ENCODE measurements at places on chromosomes 3 and 15.
A peak's percentile ranks its signal among the peaks of the same experiment; 100 is the strongest.

GRCh38 chr3:96705895-96706294 lies 108.5 kb upstream of the EPHA6 start:
- DNase-seq = no peak

DNA sequence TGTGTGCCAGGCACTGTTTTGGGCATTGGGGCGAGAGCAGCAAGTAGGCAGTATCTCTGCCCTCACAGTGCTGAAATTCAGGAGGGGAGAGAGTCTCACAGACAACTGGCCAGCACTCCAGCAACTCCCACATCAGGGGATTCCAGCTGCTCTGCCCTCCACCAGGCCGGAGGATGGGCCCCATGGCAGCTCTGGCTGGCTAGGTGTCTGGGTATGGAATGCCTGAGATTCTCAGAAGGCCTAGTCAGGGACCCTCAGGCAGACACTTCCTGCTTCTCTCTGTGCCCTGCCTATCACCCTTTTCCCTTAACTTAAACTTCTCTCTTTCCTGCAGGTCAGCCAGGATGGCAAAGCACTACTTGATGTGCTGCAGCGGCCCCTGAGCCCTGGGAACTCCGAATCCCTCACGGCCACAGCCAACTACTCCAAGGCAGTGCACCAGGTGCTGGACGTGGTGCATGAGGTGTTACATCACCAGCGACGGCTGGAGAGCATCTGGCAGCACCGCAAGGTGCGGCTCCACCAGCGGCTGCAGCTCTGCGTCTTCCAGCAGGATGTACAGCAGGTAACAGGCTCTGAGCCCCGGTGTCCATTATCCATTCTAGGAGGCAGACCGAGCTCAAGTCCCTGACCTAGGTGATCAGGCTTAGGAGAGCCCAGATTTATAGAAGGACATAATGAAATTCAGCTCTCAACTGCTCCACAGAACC lies 342.2 kb upstream of the ROPN1 start:
- no peak for DNase-seq

GRCh38 chr15:44682211-44682610 lies 18.7 kb upstream of the SPG11 start:
- DNase-seq = no peak

DNA sequence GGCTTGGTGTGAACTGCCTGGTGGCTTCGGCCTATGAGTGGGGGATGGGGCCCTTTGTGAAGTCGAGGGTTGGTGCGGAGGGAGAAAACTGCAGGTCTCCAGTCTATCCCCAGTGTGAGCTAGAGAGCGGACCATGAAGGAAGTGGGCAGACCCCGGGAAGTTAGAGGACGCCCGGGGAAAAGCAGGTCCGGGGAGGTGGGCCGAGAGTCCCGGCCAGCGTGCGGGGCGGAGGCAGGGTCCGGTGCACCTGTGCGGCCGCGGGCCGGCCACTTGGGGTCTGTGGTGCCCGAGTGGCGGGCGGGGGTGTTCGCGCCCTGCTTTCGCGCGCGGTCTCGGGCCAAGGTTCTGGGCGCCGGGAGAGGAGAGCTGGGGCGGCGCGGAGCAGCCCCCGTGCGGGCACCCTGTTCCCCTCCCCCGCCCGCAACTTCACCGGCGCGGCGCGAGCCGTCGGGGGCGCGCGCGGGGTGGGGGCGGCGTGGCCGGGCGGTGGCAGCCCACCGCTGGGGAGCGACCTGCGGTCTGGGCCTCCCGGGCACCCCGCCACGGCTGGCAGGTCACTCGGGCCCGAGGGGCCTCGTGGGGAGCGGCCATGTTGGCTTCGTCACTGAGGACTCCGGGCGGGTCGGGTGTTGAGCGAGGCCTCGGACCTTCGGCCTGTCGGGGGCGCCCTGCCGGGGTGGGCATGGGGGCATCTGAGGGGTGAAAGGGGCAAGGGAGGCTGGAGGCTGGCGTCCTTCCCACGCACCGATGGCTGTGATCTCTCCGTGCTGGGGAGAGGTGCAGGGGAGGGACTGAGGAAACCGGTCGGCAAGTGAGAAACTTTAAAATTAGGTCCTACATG lies 4.8 kb downstream of the UBE2E1 start:
- no peak for DNase-seq

DNA sequence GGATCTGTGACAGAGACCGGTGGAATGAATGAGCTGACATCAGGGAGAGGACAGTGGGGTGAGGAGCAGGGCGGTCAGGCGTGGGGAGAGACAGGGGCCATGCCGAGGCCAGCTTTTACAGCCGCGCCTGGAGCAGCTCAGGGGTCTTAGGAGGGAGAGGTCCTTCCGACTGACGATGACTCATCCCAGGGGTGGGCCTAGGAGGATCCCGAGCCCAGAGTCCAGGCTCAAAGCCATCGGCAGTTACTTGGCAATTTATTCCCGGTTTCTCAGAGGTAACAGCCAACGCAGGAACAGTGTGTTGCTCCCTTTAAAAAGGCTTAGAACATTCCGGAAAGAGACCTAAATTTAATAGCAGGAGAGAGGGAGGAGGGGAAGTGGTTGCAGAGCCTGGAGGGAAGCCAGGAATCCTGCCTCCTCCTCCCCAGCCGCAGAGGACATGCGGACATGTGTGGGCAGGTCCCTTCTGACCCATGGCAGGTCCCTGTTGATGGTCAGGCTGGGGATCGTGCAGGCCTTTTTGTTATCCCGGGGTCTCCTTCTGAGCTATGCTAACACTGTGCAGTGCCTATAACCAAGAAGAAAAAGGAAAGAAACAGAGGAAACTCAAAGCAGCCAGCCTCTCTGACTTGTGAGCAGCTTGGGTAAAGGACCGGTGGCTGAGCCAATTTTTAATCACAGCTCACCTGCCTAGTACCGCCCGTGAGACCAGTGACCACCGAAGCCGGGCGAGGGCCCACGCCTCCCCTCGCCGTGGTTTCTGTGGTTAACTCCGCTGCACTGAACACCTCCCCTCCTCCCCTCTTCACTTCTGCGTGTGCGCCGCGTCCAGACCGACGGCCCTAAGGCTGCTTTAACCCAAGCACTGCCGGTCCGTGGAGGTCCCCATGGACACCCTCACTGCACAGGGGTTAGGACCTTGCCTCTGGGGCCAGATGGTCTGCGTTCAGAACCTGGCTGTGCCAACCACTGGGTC lies 392.4 kb upstream of the PROK2 start:
- no peak for DNase-seq

GRCh38 chr3:64023861-64024223 lies 548 bp upstream of the PSMD6 start:
- DNase-seq = no peak

- DNase-seq = peak; percentile 66
These were observed 5.2 kb downstream of the LINS1 start for GRCh38 chr15:100596792-100597191.

DNA sequence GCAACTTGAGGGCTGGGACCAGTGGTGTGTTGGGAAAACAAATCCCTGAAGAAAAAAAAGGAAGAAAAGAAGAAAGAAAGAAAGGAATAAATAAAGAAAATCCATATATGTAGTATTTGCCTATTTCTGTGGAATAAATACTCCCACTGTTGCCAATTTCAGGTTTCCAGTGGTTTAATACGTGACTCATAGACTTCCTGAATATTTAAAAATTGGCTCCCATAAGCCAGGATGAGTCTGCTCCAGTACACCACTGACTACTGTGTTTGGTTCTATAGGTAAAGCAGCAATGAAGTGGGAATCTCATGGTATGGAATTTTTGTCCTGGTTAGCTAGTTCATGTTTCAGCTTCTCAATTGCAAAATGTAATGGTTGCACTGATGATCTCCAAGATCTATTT lies 31.6 kb downstream of the PYDC2 start:
- no peak for DNase-seq

DNA sequence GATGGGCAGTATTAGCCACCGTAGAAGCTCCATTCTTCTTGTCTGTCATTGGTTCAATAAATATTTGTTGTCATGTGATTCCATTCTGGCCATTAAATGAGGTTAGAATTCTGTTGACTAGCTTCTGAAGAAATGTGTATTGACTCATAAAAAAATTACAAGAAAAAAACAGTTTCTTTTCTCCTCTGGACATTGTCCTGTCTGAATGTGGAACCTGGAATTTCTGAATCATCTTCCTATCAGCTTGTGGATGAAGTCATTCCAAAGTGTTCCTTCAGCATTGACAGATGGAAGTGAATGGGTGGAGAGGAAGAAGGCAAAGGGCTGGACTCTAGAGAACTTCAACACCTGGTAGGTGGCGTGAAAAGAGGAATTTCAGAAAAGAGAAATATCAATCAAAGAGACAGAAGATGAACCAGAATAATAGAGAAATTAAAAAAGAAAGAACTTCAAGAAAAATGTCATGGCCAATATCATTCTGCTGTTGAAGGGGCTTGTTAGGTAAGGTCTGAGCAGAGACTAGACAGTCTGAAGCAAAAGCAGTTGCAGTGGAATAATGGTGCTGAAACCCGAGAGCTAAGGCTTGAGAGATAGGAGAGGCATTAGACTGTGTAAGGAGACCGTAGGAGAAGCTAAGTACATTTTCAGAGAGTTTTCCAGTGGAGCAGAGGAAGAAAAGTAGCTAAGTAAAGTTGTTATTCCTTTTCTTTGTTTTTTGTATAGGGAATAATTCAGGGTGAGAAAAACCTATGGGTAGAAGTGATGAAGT lies 806.6 kb downstream of the SQOR start:
- DNase-seq = no peak

DNA sequence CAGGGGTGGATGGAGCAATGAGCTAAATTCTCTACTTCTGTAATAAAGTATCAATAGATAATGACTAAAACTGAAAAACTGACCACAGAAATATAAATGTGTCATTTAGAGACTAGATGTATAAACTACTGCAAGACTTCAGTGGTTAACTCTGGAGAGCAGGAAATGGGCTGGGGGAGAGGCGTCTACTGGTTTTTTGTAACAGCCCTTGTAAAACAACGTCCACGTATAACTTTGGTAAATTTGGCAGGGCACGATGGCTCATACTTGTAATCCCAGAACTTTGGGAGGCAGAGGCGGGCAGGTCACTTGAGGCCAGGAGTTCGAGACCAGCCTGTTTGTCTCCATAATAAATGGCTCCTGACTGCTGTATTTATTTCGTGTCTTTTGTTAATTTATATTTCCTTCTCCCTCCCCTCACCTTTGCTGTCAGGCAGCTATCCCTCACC lies 12.5 kb downstream of the RAB27A start:
- no peak for DNase-seq

DNA sequence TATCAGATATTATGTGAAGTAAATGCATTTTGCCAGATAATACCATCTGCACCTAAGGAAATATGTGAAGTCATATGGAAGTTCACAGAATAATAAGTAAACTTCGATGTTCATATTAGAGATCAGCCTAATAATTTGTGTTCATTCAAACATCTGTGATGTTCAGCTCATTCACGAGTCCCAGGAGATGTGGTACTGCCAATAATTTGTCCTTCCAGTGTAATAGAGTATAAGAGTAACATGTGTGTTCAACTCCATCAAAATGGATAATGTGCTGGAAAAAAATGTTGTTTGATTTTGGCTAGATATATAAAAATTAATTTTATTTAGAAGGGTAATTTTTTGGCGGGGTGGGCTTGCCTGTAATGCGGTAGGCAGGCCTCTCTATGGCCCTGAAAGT lies 75.4 kb upstream of the ARL6 start:
- DNase-seq = no peak

- DNase-seq = no peak
These were observed 8.9 kb upstream of the DYNLT2B start for GRCh38 chr3:196326936-196327335.

- DNase-seq = no peak
These were observed 39.5 kb downstream of the STARD5 start for GRCh38 chr15:81284256-81285031.

DNA sequence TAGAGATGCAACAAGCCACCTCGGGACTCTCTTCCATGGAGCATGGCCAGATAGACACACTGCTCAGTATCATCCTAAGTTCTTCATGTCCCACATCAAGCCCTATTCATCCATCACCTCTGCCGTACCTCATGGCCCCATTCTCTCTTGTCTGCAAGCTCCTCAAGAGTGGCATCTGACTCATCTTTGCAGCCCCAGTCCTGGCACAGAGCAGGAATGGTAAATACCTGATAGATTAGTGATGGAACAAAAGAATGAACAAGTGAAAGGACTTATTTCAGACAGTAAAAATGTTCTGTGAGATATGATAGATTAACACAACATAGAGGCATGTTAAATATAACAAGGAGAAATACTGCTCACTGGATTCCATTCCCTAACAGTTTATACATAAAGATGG lies 176.4 kb downstream of the ISL2 start:
- DNase-seq = no peak

DNA sequence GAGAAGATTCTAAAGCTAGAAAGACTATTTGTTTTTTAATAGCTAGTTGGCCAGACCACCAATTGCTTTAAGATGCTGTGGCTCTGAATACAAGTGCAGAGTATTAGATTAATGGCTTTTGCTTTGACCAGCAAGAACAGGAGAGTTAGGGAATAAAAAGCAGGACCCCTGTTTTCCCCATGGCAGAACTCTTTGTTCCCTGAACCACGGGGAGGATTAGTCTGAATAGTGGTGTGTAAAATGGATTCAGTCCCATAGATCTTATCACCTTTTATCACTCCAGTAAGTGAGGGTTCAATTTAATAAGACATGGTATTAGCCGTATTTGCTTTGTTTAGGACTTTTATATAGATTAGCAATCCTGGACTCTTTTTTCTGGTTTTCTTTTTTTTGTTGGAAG lies 562.6 kb upstream of the DPPA4 start:
- no peak for DNase-seq

- no peak for DNase-seq
These were observed 84.6 kb downstream of the FILIP1L start for GRCh38 chr3:100029689-100030088.

DNA sequence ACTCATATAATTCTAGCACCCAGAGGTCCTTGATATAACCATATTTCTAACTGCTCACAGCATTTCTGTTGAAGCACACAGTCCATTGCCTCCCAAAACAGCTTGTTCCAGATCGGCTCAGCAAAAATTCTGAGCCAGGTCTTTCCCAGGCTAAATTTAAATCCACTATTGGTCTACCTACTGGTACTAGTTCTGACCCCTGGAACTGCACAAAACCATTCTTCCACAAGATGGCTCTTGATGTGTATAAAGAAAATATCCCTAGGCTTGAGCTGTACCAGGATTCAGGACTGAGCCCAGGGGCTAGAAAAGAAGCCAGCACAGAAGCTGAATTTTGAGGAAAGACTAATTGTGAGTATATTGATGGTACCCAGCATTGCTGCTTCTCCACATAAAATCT lies 75.4 kb upstream of the ABHD17C start:
- no peak for DNase-seq

DNA sequence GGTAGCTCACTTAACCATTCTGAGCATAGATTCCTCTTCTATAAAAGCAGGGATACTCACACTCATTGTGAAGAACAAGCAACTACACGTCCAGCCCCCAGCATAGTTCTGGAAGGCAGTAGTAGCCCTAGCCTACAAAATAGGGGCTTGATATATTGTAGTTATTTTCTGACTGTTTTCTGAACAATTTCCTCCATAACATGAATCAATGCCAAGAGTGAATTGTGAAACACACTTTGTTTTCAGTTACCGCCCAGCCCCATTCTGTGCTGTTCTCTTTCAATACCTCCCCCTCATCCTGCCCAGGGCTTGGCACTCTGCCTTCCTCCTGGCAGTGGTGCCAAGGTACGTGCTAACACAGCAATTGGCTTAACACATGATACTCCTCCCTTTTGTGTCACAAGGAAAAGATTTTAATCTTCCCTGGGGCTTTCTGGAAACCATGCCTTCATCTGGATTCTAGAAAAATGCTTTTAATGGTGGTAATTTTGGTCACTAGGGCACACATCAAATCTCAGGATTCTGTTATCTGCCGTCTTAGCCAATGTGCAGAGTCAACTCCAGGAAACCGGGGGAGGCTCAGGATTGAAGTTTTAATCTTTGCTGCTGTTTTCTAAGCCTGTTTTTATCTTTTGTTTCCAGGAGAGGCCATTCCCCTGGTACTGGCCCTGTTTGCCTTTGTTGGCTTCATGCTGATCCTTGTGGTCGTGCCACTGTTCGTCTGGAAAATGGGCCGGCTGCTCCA lies 37.2 kb downstream of the IL20RB start:
- DNase-seq = no peak
